ENCODE measurements at places on chromosomes 5 and 9.

GRCh38 chr5:117657541-117657940, 1082.9 kb upstream of the SEMA6A start:
- DNase-seq: no peak

DNA sequence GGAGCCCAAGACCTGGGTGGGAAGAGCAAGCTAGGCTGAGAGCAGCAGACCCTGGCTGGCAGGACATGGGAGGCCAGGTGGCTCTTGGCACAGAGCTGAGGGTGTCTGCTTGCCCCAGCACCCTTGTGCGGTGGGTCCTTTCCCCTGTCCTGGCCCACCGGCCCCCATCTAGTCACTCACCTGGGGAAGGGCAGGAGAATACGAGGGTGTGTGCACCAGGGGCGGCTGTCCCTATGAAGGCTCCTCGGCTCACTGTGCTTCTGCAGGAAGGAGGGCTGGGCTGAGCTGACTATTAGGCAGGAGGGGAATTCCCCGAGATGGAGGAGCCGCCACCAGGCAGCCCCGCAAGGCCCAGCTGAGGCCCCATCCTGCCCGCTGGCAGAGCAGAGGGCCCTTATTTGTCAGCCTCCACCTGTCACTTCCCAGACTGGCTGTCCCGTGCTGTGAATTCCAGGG, 6.1 kb upstream of the TNIP1 start:
- peak; percentile 46 for DNase-seq

DNA sequence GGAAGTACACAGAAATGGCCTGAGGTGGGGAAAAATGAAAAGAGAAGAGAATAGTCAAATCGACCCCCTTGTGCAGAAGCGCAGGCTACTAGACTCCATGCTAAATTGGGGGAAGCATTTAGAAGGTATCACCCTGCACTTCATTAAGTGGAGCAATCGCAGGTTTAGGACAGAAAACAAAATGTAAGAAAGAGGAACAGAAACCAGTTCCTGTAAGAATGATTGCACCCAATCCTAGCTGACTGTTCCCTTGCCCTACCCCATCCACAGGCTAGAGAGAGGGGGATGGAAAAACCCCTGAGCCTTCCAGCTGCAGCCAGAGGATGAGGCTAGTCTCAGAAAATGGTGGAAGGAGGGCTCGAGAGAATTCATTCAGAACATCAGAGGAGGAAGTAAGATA, 23.9 kb upstream of the PPP1R2B start:
- DNase-seq: no peak

- no peak for DNase-seq
Measured at GRCh38 chr9:126147186-126147935, 179.3 kb upstream of the MVB12B start.

DNA sequence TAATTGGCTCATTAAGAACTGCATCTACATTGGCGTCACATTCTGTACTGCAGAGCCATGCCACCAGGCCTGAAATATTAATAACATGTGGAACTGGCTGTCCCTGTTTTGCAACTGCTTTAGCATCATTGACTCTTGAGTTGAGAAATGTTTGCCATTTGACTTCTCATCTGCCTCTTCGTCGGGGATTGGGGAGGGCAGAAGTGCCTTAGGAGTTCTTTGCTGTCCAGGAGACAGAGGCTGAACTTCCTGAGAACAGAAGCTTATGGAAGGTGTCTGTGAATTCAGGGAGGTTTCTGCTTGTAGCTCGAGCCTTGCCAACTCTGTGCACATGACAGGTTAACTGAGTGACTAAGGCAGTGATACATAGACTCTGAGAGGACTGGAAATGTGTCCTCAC, 265.0 kb downstream of the KIF4B start:
- DNase-seq: no peak

GRCh38 chr5:144191998-144192397, 21.3 kb downstream of the KCTD16 start:
- no peak for DNase-seq
